Right ventricle myocardium inferior (tissue), 1 donor: ENCODE measurements at places on chromosomes 3 and 15. TPM values are rescaled to one million over a fixed set of nuclear protein-coding genes. Genes with fewer than 3 reads are reported as not detected.
A peak's percentile ranks its signal among the peaks of the same experiment; 100 is the strongest.

DNA sequence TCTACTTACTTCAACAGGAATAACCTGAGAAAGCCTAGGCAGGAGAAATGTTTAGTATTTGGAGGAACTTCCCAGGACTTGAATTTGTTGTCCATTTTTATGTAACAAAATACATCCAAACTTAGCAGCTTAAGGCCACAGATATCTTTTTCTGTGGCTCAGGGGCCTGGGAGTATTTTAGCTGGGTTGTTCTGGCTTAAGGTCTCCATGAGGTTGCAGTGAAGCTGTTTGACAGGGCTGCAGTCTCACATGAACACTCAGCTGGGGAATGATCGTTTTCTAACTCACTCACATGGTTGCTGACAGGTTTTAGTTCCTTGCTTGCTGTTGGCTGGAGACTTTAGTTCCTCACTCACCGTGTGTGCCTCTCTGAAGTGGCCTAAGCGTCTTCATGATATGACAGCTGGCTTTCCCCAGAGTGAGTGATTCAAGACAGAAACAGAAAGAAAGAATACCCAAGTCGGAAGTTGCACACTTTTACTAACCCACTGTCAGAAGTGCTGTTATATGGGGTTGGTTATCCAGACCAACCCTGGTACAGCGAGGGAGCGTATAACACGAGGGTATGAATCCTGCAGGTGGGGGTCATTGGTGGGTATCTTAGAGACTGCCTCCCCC, 229.7 kb upstream of the TBL1XR1 start:
- no peak for DNase-seq

Gene PRR23C
- not detected for total RNA-seq

DNA sequence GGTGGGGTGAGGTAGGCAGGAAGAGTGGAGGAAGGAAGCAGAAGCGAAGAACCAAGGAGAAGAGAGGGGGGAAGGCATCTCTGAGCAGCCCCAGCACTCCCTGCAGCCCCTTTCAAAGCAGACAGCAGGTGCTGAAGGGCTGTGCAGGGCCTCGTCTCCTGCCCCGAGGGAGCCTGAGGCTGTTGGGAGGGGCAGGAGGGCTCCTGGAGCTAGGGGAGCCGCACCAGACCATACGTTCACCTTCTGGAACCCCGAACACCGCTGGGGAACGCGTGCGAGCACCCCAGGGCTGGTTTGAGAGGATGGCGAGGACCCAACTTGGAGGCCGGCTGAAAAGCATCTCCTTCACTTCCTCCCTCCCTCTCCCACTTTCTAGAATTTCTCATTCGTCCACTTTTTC, 259.8 kb downstream of the FAM43A start:
- no peak for DNase-seq

Gene SLC12A8
- 0.19 TPM for total RNA-seq

- DNase-seq = no peak
These were observed 85.8 kb downstream of the CFAP20DC start for GRCh38 chr3:58963928-58964503.

Gene HRG
- not detected for total RNA-seq

DNA sequence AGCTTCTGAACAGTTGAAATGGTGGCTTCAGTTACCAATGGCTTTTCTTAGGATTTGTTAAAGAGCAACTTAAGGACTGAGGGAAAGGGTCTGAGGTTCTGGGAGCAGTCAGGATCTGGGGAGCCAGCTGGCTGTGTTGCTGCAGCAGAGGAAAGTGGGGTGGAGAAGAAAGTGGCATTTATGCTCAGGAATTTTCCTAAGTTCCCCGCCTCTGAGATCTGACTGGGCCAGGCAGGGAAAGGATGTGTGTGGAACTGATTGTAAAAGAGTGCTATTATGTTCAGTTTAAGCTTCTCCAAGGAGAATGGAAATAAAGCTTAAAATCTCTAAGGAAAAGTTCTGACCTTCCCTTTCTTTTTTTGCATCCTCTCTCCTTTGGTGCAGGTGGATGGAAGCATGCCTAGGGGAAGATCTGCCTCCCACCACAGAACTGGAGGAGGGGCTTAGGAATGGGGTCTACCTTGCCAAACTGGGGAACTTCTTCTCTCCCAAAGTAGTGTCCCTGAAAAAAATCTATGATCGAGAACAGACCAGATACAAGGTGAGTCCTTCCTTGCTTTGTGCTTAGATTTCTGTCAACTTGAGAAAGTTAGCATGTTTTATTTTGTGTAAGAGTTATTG, 37.8 kb downstream of the IQGAP1 start:
- DNase-seq = no peak

- no peak for DNase-seq
These were observed 252.4 kb downstream of the FHIT start for GRCh38 chr3:60998858-60999257.

Gene KIF7
- 2.2 TPM for total RNA-seq

- DNase-seq = no peak
These were observed 246.3 kb upstream of the UMPS start for GRCh38 chr3:124483915-124484470.

GRCh38 chr3:133040696-133041523, 2.7 kb downstream of the TMEM108 start:
- peak; percentile 53 for DNase-seq

Gene CORO2B
- 8.5 TPM for total RNA-seq

Gene DNASE1L3
- 2.1 TPM for total RNA-seq

DNA sequence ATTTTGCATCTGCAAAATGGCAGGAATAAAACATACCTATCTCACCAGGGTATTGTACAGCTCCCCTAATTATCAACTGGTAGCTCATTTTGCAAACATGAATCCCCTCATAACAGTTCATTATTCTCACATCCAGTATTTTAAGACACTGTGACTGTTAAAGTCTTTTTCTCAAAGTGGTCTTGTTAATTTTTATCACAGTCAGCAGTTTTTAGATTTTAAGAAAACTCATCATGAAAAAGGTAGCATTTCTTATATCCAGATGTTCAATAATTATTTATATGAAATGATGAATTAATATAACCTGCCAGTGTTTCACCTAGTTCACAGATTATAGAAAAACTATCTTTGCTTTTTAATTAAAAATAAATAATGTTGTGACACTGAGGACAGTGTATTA, 354.9 kb upstream of the ARL6 start:
- DNase-seq = no peak

- no peak for DNase-seq
These were observed 45.1 kb upstream of the NANOGP8 start for GRCh38 chr15:35130245-35130644.

- no peak for DNase-seq
These were observed 153.6 kb upstream of the BHLHE40 start for GRCh38 chr3:4825436-4826236.

DNA sequence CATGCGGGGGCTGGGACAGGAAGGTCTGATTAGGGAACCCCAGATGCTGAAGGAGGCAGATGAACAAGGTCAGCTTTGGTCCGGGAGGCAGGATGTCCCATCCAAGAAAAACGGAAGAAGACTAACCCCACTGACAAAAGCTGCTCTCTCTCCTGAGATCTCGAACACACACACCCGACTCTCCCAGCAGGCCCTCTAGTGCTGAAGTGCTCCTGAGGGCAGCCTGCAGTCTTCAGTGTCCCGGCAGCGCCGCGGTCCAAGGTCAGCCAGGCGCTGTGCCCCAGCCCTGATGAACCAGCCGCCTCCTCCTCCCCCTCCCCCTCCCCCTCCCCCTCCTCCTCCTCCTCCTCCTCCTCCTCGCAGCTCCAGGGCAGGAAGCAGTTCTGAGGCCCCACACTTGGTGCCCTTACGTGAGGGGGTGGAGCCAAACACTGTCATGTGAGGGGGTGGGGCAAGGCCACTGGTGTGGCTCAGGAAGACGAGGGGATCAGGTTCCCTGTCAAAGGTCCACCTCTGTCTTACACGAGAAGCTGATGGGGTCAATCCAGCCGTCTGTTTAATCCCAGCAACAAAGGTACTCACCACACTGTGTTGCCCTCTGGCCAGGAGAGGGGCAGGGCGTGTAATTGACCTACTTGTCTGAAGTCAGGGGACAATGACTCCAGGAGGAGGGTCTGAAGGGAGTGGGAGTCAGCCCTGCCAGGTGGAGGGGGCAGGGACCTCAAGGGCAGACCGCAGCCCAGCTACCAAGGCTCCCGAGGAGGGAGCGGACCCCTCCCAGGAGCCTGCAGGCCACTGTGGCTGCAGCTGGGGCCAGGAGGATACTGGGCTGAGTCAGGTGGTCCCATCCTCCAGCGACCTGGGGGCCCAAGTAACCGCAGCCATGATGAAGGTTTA, 34.3 kb downstream of the PRR23E start:
- no peak for DNase-seq

Gene GOLGA6A
- not detected for total RNA-seq

DNA sequence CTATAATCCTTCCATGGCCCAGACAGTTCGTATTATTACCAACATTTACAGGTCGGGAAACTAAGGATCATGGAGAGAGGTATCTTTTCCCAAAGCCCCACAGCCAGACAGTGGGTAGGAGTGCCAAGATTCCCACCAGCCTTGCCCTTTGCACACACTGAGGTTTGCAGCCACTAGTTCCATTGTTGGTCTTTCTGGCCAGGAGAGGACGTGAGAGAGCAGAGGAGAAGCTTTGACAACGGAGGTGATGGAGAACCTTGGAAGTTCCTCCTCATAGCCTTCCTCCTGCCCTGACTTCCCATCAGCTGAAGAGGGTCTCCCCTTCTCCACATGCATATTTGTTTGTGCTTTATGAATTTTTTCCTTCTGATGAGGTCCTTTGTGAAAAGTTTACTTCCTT, 50.5 kb upstream of the PLCL2 start:
- no peak for DNase-seq

DNA sequence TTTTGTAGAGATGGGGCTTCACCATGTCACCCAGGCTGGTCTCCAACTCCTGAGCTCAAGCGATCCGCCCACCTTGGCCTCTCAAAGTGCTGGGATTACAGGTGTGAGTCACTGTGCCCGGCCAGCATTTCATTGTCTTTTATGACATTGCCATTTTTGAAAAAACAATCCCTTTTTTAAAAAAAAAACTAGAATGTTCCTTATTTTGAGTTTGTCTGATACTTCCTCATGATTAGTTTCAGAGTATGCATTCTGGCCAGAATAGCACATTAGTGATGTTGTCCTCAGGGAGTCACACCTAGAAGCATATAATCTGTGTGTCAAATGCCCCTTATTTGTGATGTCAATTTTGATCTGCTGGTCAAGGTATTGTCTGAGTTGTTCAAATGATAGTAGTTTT, 21.2 kb upstream of the NMD3 start:
- no peak for DNase-seq

GRCh38 chr3:30611613-30612436, 5.4 kb downstream of the TGFBR2 start:
- DNase-seq = no peak

DNA sequence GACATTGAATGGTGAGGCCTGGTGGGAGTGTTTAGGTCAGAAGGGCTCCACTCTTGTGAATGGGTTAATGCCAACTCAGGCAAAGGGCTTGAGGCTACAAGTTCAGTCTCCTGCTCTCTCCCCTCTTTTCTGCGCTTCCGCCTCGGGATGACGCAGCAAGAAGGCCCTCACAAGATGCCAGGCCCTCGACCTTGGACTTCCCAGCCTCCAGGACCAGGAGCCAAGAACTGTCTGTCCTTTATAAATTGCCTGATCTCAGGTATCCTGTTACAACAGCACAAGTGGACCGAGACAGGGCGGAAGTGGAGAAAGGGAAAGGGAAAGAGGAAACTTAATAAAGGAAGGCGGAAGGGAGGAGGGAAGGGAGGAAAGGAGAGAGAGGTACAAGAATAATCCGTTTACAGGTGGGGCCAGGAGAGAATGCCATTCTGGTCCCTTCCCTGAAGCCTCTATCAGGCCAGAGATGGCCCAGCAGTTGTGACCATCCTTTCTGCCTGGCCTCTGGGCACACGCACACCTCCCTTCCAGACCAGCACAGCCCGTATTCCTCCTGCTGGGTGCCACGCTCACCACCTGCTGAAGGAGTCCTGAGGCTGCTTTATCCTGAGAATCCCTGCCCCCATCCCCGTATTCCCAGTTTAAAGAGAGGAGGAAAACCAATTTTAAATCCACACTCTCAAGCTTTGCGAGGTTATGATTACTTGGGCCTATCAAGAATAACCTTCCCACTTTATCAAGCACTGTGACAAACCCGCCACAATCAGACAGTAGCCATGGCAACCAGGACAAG, 64.2 kb downstream of the OXNAD1 start:
- no peak for DNase-seq

Gene KNG1
- total RNA-seq = 0.62 TPM

Gene LRRC15
- total RNA-seq = 0.14 TPM

GRCh38 chr3:147431751-147432150, 22.6 kb downstream of the ZIC1 start:
- DNase-seq = no peak

Gene ZNF710
- total RNA-seq = 5.4 TPM

DNA sequence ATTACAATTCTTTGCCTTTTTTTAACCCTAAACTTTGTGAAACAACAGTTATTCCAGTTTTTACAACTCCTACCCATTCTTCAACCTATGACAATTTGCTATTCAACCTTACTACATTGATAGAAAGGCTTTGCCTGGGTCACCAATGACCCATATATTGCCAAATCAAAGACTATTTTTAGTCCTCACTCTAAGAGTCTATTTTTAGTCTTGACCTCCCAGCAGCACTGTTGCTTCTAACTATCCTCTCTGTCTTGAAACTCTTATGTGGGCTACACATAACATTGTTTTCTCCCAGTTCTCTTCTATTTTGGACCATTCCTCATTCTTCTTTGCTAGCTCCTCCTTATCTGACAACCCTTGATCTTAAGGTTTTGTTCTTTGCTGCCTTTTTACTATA, 71.4 kb downstream of the C3orf80 start:
- no peak for DNase-seq

- DNase-seq = no peak
These were observed 85.3 kb downstream of the TRAK1 start for GRCh38 chr3:42176242-42177034.

Gene ALDH1A3
- total RNA-seq = 3.7 TPM

- DNase-seq = no peak
These were observed 263.9 kb downstream of the CHST2 start for GRCh38 chr3:143383421-143383820.

GRCh38 chr3:135597855-135598254, 367.7 kb upstream of the PPP2R3A start:
- DNase-seq = no peak

Gene NPTN
- 211 TPM for total RNA-seq

DNA sequence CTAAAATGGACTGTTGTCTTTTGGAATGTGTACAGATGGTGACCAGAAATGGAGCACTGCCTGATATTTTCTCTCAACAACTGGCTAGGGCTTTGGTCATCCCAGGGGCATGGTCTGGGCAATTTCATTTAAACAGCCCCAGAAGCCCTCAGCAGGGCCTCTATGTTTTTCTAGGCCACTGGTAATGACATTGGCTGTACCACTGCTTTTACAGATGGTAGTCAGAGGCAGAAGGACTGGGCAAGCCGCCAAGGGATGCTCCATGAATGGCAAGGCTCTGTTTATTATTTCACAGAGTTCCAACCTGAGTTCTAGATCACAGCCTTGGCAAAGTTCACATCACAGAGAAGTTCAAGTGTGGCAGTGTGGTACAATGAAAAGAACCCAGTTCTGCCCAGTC, 37.0 kb upstream of the LMCD1 start:
- DNase-seq = no peak

DNA sequence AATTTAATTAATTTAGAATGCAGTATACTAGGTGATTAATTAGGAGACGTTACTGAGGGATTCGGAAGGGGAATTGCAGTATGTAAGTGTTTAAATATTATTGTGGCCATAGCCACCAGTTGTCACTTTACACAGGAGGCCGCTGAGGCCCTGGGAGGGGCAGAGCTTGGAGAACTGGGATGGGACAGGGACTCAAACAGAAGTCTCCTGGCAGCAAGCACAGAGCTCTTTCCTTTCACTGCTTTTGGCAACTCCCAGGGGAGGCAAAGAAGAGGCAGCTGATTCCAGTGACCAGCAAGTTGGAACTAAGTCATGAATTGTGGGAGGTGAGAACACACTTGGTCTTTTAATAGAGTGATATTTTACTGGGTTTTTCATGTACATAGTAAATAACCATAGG, 248.6 kb downstream of the RPLP1 start:
- no peak for DNase-seq
